ENCODE measurements at places on chromosomes 2 and 18.

DNA sequence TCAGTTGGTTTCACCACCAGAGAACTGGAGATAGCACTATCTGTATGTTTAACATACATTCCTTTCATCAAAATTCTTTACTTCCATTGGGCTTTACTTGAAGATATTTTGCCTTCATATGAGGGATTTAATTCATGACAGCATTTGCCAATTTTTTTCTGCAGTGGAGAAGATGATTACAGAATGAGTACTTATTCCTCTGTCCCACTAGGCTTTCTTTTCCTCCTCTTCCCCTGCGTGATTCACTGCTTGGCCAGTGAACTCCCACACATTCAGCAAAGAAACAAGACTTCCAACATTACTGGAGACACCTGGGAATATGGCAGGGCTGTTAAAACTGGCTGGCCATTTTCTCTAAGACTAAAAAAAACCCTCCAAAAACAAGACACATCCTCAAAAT lies 425.8 kb upstream of the KCNH7 start:
- DNase-seq: no peak

DNA sequence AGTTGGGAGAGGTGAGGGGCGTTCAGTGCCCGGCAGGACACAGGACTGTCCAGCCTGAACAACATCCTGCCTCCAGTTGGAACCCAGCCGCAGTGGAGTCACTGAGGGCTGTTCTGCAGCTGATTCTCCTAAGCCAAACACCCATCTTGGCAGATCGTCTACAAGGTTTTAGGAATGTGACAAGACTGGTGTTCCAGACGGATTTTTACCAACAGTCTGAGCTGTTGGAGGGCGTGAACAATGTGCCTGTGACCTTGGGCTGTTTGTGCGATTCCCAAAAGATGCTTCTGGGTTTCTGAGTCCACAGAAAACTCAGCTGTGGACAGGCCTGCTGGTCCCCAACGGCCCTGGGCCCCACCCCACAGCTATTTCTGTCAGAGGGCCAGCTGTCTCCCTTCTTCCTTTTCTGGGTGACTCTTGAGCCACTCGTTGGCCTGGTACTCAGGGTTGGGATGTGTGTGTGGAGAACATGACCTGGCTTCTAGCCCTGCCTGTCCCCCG lies 5.7 kb downstream of the LRRFIP1 start:
- DNase-seq: no peak

DNA sequence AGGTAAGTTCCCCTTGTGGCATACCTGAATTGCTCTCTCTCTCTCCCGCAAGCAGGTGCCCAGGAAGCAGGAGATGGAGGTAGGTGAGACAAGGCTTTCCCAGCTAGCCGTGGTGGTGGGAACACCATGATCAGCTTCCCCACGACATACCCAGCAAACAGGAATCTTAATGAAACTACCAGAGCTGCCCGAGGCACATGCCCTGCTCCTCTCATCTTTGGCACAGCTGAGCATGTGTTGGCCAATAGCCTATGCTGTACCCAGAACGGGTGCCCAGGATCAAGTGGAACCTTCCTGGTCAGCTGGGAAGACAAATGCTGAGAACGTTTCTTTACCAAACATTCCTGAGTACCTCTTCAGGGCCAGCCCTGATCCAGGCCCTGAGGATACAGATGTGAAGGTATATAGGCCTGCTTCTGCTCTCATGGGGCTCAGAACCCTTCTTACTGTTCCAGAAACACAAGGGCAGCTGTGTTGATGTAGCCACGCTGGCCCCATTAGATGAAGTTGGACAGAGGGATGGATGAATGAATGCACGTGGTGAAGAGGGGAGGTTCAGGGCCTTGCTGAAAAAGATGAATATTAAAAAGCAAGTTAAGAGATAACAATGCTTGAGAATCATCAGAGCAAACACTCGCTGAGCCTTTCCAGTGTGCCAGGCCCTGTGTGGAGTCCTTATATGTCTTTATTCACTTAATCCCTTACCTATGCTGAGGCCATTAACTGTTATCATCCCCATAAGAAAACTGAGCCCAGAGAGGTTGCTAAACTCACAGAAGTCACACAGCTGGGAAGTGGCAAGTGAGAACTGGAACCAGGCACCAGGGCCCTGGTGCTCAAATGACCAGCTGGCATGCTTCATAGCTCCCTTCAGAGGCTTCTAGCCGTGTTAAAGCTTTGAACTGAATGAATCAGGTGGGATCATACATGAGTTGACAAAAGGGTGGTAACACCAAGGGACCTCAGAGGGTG lies 68.8 kb upstream of the TMEM247 start:
- no peak for DNase-seq

GRCh38 chr2:157304811-157305722 lies 20.6 kb downstream of the ERMN start:
- no peak for DNase-seq

- DNase-seq: no peak
Measured at GRCh38 chr2:63849381-63850203, 7.9 kb downstream of the UGP2 start.

DNA sequence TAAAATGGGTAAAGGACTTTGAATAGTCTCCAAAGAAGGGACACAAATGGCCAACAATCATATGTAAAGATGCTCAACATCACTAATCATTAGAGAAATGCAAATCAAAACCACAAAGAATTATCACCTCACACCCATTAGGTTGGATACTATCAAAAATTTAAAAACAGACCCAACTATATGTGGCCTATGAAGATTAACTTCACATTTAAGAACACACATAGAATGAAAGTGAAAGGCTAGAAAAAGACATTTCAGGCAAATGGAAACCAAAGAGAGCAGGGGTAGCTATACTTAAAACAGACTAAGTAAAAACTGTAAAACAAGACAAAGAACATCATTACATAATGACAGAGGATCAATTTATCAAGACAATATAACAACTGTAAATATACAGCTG lies 53.5 kb upstream of the ASPRV1 start:
- DNase-seq: no peak

DNA sequence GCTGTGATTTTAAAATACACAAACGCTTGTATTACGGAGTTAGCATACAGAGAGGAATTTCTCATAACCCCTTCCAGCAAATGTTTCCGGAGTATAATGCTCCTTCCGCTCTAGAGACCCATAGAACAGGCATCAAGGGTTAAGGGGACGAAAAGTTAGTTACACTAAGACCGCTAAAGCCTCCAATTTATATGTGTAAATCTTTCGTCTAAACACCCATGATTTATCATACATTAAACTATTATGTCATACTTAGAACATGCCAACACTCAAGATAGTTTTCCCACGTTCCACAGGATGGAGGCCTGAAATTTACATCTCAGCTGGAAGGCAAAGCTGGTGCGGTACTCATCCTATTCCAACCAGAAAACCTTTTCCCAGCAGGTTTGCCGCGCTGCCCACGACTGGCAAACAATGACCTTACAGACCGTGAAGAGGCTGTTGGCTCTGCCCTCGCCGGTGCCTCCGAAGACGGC lies 650 bp downstream of the ORMDL1 start:
- no peak for DNase-seq

DNA sequence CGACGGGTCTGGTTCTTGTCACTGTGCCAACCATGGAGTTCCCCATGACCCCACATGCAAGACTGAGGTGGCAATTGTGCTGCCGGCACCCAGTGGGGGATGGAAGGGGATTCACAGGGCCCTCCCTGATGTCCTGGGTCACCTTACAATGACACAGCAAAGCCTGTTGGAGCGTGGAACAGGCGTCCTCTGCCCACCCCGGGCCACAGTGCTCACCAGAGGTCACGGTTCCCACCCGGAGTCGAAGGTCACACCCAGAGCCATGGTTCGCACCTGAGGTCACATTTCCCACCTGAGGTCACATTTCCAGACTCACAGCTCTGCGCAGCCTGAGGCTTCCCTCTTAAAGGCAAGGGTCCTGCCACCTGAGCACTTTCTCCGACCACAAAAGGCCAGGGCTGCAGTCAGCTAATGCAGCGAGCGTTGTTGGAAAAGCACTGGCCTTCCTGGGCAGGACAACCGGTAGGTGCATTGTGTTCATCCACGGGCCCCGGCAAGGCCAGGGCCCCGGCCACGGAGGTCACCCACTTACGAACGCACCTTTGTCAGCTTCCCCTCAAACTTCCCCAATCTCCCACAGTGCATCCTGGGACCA lies 24.0 kb downstream of the KIF1A start:
- DNase-seq: no peak

DNA sequence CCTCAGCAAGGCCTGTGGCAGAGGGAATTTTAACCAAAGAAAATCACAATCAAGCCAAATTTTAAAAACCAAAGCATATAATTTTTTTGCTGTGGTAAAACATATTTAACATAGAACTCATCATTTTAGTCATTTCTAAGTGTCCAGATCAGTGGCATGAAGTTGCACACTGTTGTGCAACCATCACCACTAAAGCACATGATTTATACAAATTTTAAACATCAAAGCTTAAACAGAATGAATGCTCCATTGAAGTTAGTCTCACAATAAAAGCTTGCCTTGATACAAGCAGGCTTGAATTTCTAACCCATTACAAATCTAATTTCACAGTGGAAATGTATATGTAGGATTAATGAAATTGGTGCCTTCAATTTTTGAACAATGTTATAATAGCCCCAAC lies 31.2 kb downstream of the FTCDNL1 start:
- no peak for DNase-seq

DNA sequence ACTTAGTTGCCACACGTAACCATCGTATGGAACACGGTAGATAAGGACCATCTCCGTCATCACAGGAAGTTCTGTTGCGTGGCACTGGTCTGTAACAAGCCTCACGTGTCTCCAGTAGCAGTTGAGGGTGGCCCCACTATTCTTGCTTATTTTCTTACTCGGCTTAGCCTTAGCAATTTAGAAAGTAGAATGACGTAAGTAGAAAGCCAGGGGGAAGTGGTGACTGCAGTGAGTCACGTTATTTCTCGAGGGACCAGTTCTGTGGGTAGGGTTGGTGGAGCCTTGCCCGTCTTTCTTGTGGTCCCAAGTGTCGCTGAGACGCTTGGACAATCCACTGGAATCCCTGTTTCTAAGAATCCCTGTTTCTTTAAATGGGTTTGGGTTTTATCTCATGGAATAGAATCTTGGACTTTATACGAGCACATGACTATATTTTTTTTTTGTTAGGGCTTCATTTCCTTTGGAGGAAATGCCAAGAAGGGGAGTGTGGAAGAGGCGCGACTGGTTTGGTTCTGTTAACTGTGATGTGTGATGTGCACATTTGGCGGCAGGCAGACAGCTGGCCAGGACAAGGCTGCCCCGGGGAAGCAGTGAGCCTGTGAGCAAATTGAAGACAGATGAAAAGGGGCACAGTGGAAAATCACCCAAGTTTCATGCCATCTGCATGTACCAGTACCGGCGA lies 96.2 kb downstream of the CABLES1 start:
- DNase-seq: peak; percentile 15

DNA sequence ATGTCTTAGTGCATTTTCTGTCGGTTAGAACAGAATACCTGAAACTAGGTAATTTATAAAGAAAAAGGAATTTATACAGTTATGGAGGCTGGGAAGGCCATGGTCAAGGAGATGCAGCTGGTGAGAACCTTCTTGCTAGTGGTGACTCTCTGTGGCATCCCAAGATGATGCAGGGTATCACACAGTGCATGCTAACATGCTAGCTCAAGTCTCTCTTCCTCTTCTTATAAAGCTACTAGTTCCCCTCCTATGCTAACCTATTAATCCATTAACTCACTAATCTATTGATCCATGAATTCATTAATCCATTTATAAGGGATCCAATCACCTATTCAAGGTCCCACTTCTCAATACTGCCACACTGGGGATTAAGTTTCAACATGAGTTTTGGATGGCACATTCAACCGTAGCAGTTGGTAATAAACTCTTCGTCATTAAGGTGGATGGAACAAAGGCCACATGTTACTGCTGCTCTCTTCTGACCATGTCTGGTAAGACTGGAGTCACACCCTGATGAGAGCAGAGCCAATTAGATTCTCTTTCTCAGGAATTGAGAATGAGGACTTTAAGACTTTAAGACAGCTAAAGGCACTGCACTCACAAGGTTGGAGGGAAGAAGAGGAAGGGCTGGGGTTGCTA lies 211.6 kb upstream of the SMAD7 start:
- DNase-seq: no peak

- DNase-seq: no peak
Measured at GRCh38 chr2:96315400-96316071, 9.6 kb upstream of the ITPRIPL1 start.

DNA sequence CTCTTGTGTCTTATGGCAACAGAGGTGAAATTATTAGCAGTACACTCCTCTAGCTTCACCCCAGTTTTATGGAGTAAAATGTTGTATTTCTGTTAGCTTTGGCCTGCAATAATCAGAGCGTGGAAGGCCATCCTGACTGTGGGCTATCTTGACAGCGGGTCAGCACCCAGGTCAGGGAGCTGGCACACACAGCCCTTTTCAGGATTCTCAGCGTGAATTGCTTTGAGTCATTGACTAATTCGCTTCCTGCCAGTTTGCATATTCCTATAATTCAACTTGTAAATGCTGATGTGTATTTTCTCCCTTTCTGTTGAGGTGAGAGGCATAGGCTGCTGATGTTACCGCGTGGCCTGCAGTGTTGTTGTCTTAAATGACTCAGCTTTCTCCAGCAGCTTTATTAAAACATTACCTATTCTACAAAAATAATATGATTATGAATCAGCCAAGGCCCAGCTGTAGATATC lies 109.6 kb upstream of the EML6 start:
- DNase-seq: no peak

Measured in activated naive CD8-positive, alpha-beta T cell treated with anti-CD3 and anti-CD28 coated beads, Interleukin-2, amount 50 U/mL, for 16 hours (primary cell).